ENCODE measurements at places on chromosomes 5 and 9.

DNA sequence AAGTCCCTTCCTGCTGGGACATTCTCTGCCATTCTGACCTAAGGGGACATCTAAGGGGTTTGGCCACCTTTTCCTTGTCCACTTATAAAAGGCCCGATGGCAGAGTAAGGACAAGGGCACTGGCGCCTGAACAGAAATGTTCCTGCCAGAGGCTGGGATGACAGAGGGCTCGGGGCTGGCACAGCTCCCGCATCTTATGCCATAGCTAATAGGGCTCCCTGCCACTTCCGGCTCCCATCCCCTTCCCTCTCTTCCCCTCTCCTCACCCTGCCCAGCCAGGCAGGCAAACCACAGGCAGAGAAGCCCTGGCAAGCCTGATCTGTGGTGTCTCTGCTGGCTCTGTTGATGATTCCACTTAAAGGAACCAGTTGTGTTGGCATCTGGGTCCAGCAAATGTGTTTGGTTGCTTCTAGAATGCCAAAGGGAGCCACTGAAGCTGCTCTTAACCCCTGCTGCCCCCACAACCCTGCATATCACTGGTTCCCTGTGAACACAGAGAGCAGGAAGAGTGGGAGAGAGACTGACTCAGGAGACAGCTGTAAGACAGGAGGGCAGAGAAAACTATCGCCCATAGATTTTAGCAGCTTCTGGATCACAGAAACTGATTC lies 18.4 kb upstream of the ADRA1B start:
- DNase-seq = no peak

DNA sequence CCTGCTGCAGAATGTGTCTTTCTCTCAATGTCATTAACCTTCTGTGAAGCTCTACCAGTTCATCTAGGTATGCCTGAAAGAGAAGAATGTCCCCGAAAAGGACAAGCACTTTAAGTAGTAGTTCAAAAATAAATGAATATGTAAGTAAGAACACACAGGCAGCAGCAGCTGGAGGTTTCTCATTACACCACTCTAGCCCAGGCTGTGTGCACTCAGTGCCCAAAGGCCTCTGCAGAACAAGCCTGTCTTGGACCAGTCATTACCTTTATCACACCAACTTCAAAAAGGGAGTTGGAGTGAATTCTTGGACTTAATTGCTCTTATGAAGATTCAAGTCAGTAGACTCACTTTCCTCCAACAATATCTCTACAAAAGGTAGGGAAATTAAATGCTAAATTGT lies 268.8 kb downstream of the MLLT3 start:
- DNase-seq = no peak

DNA sequence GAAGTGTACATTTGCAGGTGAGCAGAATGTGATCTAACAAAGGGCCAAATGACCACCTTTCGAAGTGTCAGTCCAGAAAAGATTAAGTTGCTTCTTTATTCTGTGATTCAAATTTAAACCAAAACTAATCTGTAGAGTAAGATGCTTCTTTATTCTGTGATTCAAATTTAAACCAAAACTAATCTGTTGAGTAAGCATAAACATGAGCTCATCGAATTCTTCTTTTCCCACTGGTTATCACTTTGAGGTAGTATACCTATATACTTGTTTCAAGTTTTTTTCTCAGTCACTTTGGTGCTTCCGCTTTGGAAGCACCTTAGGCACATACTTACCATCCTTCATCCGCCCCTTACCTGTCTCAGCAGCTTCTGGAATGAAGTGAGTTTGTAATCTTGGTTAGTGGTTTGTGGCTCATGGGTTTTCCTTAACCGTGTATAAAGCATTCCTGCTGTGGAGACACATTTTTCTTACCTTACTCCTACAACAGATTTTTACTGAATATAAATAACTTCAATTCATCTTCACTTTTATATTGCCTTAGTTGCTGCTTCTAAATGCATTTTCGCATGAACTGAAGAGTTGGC lies 40.7 kb upstream of the CTXN3 start:
- DNase-seq = no peak

GRCh38 chr5:139458580-139459407 lies 3.7 kb downstream of the ECSCR start:
- DNase-seq = peak; percentile 79
